H1 (cell line): ENCODE measurements at places on chromosomes 1 and 21.

- peaks cover 6% of the 10 kb centered on the region for H3K4me1 ChIP-seq
- 0 out of 2 replicates have a peak overlapping the region, but pooled peaks have one; percentile 16 for H3K4me3 ChIP-seq
- no peak overlapping the region for H3K27ac ChIP-seq
- DNase-seq: peak; percentile 98
Observed at GRCh38 chr1:223129229-223129901, 13.7 kb downstream of the TLR5 start.

DNA sequence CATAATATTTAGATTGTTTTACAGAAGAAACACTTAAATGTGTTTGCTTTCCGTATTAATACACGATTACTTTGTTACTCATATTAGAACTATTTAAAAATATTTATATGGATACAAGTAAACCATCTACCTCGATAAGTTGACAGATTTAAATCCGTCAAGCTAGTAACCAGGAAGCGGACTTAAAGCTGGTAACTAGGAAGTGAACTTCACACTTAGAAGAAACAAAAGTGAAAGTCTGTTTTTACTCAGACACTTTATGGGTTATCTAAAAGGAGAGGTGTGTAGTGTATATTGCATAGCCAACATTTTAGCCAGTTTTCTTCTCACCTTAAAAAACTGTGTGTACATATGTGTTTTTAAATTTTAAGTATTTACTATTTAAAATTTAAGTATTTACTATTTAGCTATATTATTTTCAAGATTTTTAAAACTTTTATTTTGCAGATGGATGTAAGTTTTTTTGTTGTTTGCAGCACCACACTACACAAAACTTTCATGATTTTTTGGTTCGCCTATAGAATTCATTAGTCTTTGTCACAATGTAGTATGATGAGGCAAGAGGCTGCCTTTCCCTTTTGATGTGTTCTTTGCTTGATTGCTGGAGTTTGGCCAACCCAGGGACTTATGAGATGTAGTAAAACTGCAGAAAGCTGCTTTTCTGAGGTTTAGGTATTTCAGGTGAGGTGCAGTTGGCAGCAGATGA is 2.7 kb downstream of the USP25 start:
- H3K27me3 ChIP-seq: no peaks in the 10 kb centered on the region
- peaks cover 3% of the 10 kb centered on the region for H3K4me1 ChIP-seq
- no peaks in the 10 kb centered on the region for H3K36me3 ChIP-seq
- H3K4me3 ChIP-seq: peak overlapping the region; percentile 94
- H3K27ac ChIP-seq: no peak overlapping the region

DNA sequence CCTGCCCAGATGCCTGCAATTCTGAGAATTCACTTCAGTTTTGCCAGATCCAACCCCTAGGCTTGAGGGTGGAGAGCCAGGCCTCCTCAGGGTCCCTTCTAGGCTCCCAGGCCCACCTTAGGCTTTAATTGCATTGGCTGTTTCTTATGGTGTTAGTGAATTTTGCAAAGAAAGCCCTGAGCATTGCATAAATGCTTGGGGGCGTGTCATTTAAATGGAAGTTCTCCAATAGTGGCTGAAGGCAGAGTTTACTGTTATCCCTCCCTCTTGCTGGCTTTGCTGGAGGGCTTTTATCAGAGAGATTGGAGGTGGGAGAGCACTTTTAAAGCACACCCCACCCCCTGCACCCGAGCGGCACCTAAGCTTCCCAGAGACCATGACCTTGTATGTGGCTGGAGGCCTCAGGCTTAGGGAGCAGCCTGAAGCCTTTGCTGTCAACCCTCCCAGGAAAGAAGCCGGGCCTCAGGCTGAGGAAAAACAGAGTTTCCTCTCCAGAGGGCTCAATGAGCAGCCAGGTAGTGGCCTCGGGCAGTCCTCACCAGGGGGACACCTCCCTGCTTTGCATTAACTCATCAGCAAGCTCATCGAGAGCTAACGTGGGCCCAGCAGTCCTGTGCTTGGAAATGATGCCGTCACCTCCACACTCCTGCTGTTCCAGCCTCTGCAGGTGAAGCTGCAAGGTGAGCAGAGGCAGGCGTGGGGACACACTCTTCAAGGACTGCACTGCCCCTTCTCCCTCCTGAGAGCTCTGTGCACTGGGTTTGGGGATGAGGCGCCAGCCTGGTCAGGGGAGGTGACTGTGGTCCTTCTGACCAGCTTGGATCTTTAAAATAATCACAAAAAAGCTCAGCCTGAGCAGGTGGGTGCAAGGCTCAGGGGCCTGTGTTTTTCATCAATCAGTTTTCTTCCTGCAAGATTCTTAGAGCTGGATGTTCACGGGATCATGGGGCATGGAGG is 58.0 kb downstream of the STUM start:
- DNase-seq: no peak
- no peaks in the 10 kb centered on the region for H3K27me3 ChIP-seq
- H3K36me3 ChIP-seq: no peaks in the 10 kb centered on the region
- no peak overlapping the region for H3K27ac ChIP-seq
- H3K4me3 ChIP-seq: no peak overlapping the region
- peaks cover 11% of the 10 kb centered on the region for H3K4me1 ChIP-seq

DNA sequence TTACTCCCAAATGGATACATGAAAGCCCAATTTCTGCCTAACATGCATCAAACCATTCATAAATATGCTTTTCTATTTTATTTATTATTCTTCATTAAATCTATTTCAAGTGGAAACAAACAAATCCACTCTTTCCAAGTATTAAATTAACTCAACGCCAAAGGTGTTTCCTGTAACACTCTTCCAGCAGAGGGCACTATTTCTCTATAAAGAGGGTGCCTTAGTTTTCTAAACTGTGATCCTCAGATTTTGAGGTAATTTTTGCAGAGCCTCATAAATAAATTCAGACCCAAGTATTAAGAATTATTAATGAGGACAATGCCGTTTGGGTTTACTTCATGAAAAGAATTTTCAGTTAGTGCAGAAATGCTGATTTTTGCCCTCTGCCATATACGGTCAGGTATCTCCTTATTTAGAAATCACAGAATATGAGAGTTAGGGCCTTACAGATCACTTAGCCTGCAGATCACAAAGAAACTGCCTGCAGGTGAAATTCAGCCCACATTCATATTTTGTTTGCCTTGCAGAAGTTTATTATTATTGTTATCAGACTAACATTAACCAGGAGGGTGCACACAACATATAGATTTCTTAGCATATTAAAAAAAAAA is 40.1 kb upstream of the MYSM1 start:
- no peak for DNase-seq
- H3K36me3 ChIP-seq: no peaks in the 10 kb centered on the region
- no peaks in the 10 kb centered on the region for H3K27me3 ChIP-seq
- H3K4me1 ChIP-seq: no peaks in the 10 kb centered on the region
- no peak overlapping the region for H3K27ac ChIP-seq
- no peak overlapping the region for H3K4me3 ChIP-seq

GRCh38 chr1:248825573-248825908 is 174 bp downstream of the SH3BP5L start:
- peaks cover 3% of the 10 kb centered on the region for H3K4me1 ChIP-seq
- no peaks in the 10 kb centered on the region for H3K27me3 ChIP-seq
- H3K27ac ChIP-seq: peak overlapping the region; percentile 98
- peak; percentile 60 for DNase-seq
- no peaks in the 10 kb centered on the region; the same call in 1 of the 2 replicates for H3K36me3 ChIP-seq

DNA sequence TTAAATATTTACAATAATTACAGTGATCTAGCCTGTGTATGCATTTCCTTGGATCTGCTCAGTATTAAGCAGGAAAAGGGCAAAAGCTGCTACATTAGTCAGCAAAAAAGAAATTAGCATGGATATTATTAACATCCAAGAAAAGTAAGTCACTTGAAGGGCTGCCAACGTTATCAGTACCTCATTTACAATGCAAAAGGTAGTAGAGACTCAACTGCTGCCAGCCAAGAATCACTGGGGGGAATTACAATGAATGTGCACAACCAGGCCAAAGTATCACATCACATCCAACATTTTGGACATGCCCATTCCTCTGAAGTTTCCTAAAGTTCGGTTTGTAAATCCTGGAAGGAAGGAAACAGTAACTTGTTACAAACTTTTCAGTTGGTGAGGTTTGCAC is 1.9 kb downstream of the CNN3 start:
- H3K36me3 ChIP-seq: no peaks in the 10 kb centered on the region
- H3K27ac ChIP-seq: no peak overlapping the region
- peaks cover 20% of the 10 kb centered on the region; the same call in 1 of the 2 replicates for H3K4me1 ChIP-seq
- DNase-seq: no peak

- H3K27ac ChIP-seq: no peak overlapping the region
- no peaks in the 10 kb centered on the region for H3K27me3 ChIP-seq
- no peak for DNase-seq
- no peaks in the 10 kb centered on the region for H3K4me1 ChIP-seq
Observed at GRCh38 chr21:32728456-32728839, 635 bp upstream of the SYNJ1 start.

GRCh38 chr1:17564458-17565393 is 25.2 kb downstream of the ARHGEF10L start:
- H3K4me1 ChIP-seq: peaks cover 57% of the 10 kb centered on the region
- no peak for DNase-seq
- H3K27ac ChIP-seq: peak overlapping the region; percentile 54
- H3K36me3 ChIP-seq: no peaks in the 10 kb centered on the region

- no peaks in the 10 kb centered on the region for H3K36me3 ChIP-seq
- no peak for DNase-seq
- no peaks in the 10 kb centered on the region for H3K27me3 ChIP-seq
- H3K27ac ChIP-seq: no peak overlapping the region
- no peaks in the 10 kb centered on the region for H3K4me1 ChIP-seq
Observed at GRCh38 chr21:44471996-44472395, 16.7 kb downstream of the LRRC3 start.

- no peak overlapping the region for H3K27ac ChIP-seq
- no peak for DNase-seq
- no peaks in the 10 kb centered on the region for H3K36me3 ChIP-seq
- H3K4me3 ChIP-seq: no peak overlapping the region
- no peaks in the 10 kb centered on the region for H3K4me1 ChIP-seq
Observed at GRCh38 chr1:107378426-107378825, 237.6 kb downstream of the NTNG1 start.

DNA sequence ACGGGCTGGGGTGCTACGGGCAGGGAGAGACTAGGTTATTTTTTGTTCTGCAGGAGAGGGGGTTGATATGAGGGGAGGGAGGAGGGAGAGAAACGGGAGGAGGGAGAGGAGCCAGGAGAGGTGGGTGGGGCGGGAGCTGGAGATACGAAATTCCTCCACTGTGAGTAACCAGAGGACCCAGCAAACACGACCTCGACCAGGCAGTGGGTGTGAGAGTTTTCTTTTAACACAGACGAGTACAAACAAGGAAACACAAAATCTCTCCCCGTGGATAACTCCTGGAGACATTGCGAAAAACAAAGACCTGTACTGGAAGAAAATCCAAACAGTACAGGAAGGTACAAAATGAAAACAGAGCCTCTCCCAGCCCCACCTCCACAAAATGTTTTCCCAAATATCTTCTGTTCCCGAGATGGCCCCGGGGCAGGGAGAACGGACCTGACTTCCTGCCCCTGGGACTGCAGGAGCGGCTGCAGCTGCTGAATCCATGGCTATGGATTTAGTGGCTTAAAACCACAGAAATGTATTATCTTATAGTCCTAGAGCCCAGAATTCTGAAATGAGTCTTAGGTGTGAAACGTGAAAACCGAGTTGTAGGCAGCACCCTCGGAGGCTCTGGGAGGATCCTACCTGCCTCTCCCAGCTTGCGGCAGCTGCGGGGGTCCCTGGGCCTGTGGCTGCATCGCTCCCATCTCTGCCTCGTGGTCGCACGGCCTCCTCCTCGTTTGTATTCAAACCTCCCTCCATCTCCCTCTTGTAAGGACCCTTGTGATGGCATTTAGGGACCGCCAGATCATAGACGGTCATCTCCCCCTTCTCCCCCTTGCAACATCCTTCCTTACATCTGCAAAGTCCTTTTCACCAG is 82.2 kb downstream of the RIPK4 start:
- H3K27ac ChIP-seq: no peak overlapping the region
- H3K4me3 ChIP-seq: no peak overlapping the region
- no peaks in the 10 kb centered on the region for H3K27me3 ChIP-seq
- DNase-seq: no peak

- H3K4me1 ChIP-seq: no peaks in the 10 kb centered on the region
- H3K27ac ChIP-seq: no peak overlapping the region
- no peaks in the 10 kb centered on the region for H3K36me3 ChIP-seq
Observed at GRCh38 chr21:34345091-34345871, 18.5 kb upstream of the KCNE2 start.

DNA sequence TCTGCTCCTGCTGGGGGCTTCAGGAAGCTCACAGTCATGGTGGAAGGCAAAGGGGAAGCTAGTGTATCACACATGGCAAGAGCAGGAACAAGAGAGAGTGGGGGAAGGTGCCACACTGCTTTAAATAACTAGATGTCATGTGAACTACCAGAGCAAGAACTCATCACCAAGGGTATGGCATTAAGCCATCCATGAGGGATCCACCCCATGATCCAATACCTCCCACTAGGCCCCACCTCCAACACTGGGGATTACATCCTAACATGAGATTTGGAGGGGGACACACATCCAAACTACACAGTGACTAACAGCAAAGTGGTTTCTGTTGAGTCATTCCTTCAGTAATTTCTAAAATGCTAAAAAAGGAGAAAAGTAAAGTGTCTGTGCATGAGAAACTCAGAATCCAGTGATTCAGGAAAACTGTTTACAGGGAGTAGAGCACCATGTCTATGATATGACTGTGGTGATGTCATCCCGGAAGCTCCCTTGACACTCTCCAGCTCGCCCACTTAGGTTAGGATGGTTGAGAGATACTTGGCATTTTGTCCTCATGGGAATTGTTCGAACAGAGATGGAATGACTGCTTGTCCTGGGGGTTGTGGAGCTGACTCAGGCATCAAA is 50.3 kb downstream of the CHD1L start:
- no peaks in the 10 kb centered on the region for H3K4me1 ChIP-seq
- DNase-seq: no peak
- no peak overlapping the region for H3K4me3 ChIP-seq
- no peaks in the 10 kb centered on the region for H3K27me3 ChIP-seq
- peaks cover 40% of the 10 kb centered on the region for H3K36me3 ChIP-seq
- no peak overlapping the region for H3K27ac ChIP-seq

DNA sequence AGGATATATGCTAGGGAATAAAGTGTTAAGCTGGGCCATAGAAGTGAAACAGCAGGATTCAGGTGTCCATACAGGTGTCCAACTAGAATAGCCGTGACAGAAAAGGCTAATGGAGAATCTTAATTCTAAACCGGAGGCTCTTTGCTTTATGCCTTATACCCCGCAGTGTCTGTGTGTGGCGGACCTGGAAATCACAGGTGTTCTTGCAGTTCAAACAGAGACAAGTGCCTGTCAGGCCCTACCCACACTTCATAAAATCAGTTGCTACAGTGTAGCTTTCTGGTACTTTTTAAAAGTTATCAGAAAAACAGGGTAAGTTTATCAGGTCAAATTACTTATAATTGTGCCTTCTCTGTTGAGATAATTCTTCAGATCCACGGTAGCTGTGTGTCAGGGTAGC is 293.9 kb downstream of the LRRC7 start:
- no peak overlapping the region for H3K27ac ChIP-seq
- no peaks in the 10 kb centered on the region; the same call in 1 of the 2 replicates for H3K4me1 ChIP-seq
- no peaks in the 10 kb centered on the region for H3K27me3 ChIP-seq
- no peak for DNase-seq
